ENCODE measurements at places on chromosomes 3 and 15.

DNA sequence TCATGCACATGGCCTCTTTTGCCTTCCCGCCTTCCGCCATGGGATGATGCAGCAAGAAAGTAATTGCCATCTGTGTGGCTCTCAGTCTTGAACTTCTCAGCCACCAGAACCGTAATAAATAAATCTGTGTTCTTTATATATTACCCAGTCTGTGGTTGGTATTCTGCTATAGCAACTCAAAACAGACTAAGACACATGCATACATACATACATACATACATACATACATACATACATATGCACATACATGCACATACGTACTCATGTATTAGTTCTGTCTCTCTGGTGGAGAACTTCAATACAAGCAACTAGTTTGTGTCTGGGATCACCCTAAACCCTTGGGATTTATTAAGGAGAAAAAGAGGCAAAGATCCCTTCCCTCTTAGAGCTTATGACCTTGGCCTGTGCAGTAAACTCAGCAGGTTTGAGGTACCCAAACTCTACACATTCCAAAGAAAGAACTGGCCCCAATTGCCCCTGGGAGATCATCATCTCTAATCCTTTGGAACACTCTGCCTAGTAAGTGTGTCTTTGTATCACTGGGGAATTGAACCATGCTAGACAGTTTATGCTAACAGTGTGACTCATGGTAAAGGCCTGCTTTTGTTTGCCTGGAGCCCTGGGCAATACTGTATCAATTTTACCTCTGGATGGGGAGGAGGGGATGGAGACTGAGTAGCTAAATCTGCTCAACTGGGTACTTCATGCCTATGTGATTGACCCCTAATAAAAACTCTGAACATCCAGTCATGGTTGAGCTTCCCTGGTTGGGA, 115.6 kb upstream of the LMCD1 start:
- DNase-seq: no peak

DNA sequence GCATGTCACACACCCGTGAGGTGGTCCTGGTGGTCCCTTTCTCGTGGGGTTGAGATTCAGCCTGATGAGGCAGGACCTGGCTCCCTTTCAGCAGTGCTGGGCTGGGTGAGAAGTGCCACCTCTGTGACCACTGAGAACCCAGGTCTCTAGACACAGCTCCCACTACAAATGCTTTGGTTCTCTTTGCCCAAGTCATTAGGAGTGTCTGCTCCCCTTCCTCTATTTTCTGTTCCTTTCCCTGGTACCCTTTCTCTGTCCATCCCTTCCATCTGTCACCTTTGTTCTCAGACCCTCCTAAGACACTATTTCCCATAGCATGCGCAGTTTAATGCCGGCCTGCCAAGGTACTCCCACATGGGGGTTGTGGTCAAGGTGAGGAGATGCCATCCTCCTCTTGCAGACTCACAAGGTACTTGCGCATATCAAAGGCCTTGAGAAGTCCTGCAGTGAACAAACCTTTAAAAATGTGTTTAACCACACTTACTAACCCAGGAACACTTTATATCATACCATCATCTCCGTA, 297.7 kb downstream of the LRTM1 start:
- no peak for DNase-seq

DNA sequence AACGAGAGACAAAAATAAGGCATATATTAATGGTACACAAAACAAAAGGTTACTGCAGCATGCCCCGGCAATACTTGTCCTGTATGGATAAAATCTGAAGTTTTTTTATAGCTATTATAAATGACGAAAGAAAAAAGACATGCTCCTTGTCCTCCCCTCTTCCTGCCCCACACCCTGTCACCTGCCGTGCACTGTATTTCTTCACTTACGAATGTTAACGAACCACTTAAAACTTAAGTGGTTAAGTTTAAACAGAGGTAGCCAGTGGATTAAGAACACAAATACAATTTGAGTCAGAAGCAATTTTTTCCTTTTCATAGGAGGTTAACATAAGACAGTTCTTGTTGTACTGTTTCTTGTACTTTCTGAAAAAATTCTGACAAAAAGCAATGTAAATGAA, 799.1 kb upstream of the NECTIN3 start:
- DNase-seq: no peak

- DNase-seq: no peak
Measured at GRCh38 chr15:83838763-83839162, 184.8 kb downstream of the ADAMTSL3 start.

DNA sequence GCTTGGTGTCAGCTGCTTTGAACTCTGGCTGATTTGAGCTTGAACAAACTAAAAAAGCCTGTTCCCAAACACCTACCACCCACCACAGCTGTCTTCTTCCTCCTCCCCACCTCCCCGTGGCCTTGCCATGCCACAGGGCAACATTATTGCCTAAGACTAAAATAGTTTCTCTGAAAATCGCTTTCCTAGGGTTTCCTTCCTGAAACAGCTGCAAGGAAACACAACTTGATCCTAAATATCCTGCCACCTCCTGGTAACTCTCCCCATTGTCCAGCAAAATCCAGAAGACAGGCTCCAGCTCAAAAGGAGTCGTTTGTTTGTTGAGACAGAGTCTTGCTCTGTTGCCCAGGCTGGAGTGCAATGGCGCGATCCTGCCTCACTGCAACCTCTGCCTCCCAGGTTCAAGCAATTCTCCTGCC, 193.9 kb upstream of the TPM1 start:
- no peak for DNase-seq

GRCh38 chr15:75203908-75204263, 2.2 kb downstream of the C15orf39 start:
- no peak for DNase-seq

- no peak for DNase-seq
Measured at GRCh38 chr15:67079361-67079760, 14.0 kb downstream of the SMAD3 start.

- no peak for DNase-seq
Measured at GRCh38 chr3:131568460-131568859, 65.7 kb upstream of the MRPL3 start.

DNA sequence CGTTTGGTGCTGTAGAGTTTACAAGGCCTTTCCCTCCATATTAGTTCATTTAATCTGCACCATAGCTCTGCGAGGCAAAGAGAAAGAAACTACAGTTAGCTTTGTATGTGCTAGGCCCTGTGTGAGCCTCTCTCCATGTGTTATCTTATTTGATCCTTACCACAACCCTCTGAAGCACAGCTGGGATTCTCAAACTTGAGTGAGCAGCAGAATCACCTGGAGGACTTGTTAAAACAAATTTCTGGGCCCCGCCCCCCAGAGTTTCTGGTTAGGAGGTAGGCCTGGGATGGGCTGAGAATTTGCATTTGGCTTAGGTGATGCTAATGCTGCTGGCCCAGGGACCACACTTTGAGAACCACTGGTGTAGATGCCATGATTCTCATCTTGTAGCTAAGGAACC, 12.3 kb downstream of the CA12 start:
- DNase-seq: no peak
